Skin of body (tissue), 3 donors: ENCODE measurements at places on chromosomes 3 and 15. TPM values are rescaled to one million over a fixed set of nuclear protein-coding genes. Genes with fewer than 3 reads are reported as not detected.

- DNase-seq: no peak
Observed at GRCh38 chr3:133984975-133985374, 44.8 kb downstream of the SLCO2A1 start.

DNA sequence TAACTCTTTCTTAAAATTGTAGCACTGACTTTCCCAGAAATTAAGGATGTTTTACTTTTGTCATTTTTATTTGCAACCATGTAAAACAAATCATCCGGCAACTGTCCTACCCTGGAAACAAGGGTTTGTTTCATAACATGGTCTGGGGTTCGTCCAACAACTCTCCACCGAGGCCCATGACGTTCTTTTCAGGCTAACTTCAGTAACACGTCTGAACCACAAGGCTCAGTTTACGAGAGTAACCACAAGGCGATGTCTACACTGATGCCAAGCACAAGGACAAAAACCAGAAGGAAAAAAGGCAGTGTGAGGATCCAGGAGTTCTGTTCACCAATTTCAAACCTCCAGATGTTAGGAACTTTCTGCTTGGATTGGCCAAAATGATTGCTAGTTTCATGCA lies 546.1 kb downstream of the NTRK3 start:
- DNase-seq: no peak

GRCh38 chr3:123153125-123154019 lies 48.4 kb upstream of the SEC22A start:
- DNase-seq: no peak

The FMN1 gene
- 11.5 TPM for total RNA-seq

GRCh38 chr3:24320601-24321000 lies 174.0 kb downstream of the THRB start:
- DNase-seq: no peak

GRCh38 chr3:114624047-114624445 lies 330.2 kb downstream of the TIGIT start:
- DNase-seq: peak; percentile 45

The NUSAP1 gene
- 45.3 TPM for total RNA-seq

DNA sequence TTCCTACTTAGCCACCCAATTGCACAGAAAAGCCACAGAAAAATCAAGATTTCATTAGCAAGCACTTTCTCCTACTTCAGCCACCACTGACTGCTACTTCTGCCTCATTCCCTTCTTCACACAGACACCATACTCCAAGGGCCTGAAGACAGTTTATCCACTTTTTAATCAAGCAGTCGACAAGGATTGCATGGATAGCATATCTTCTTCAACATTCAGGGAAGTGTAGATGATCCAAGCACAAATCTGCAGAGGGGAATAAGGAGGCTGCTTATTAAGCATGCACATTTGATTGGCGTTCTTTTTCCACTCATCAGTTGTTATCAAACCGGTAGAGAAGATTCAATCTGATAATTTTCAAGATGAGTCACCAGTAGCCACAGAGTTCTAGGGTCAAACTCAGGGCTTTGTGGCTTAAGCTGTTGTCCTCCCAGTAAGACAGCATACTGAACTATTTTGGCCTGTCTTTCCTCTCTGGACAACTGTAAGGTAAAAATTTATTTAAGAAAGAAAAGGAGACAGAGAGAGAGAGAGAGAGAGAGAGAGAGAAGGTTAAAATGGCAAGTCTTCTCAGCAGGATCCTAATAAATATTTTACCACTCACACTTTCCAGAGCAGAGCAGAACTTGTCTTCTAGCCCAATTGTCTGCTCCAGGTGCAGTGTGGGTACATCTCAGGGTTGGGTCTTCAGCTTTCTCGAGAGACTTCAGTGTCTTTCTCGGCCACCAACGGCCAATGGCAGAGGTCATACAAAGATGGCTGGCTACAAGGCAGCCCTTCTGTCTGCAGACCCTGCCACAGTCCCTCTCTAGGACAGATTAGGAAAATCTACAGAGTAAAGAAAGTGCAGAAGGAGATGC lies 80.6 kb upstream of the BHLHE40 start:
- DNase-seq: no peak

GRCh38 chr3:10974746-10975375 lies 17.7 kb upstream of the SLC6A1 start:
- DNase-seq: no peak

- DNase-seq: no peak
Observed at GRCh38 chr15:65355988-65356353, 21.8 kb downstream of the IGDCC3 start.

The CACNA2D3 gene
- total RNA-seq: 1.2 TPM

DNA sequence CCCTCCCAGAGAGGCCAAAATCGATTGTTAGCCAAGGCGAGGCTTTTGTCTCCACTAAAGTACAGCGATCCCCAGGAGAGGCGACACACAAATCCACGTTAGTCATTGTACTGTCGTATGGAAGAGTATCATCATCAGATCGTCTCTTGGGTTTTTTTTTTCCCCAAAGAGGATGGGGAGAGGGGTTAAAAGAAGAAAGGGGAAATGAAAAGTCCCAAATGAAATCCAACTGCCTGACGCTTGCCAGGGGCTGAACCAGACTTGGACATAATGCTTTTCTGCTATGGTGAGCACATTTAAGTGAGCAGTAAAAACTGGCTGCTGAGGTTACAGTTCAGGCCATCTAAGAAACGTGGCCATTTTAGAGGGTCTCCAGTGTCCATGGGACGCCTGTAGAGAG lies 37.9 kb upstream of the CTSH start:
- DNase-seq: no peak

The FOXL2 gene
- total RNA-seq: 0.30 TPM

The CTXN2 gene
- total RNA-seq: not detected

The EPHB3 gene
- 44.4 TPM for total RNA-seq

GRCh38 chr3:64216274-64217147 lies 8.8 kb downstream of the PRICKLE2 start:
- peak; percentile 52 for DNase-seq

GRCh38 chr3:153495422-153495821 lies 333.4 kb downstream of the RAP2B start:
- no peak for DNase-seq

DNA sequence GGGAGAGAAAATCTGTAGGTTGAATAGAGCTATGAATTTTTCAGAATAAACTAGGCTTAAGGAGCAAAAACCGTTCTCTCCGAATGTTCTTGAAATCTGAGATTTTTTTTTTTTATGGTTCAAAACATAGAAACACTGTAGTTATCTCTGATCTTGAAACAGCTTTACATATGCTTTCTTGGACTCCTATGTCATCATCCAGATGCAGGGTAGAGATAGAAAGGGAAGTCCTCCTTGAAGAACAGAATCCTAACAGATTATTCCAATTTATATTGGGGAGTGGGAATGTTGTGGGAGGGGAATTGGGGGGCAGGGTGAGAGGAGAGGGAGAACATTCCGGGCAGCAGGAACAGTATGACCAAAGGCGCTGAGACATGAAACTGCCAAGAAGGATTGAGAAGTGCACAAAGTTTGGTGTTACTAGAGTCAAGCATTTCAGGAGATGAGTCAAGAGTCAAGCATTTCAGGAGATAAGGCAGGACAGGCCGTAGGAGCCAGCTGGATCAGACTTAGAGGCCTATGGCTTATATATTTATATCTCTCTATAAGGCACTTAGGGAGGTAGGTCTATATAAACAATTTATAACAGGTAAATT lies 21.9 kb upstream of the ST3GAL6 start:
- DNase-seq: no peak

The BTLA gene
- total RNA-seq: 0.79 TPM

GRCh38 chr3:73592154-73593144 lies 32.3 kb downstream of the PDZRN3 start:
- no peak for DNase-seq

- no peak for DNase-seq
Observed at GRCh38 chr3:150931745-150932144, 26.5 kb upstream of the MINDY4B start.

- DNase-seq: no peak
Observed at GRCh38 chr3:50591196-50591741, 20.3 kb downstream of the CISH start.

GRCh38 chr15:45174069-45174468 lies 13.7 kb downstream of the SHF start:
- no peak for DNase-seq

DNA sequence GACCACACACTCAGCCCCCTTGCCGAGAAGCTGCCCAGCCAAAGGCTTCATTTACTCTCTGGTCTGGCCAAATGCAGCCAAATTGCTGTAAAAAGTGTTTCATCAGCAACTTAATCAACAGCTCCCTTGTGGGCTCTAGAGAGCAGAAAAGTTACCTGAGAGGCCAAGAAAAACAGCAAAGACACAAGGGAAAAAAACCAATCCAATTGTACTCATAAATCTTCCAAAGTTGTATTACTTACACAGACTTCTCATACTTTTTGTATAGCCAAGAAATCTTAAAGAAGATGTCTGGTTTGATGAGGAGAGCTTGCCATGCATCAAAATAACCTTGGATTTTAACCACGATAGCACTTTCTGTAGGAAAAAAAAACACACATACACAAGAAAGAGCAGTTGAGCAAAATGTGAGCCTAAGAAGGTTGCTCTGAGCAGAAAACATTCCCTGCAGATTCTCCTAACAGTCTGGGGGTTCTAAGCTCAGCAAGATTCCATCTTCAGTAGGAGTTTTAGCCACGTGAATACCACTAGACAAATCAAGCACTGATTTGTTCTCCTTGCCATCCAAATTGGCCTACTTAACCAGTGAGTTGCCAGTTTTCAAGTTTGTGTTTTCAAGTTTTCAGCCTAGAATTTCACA lies 120.0 kb downstream of the CYP19A1 start:
- DNase-seq: no peak

The HDC gene
- total RNA-seq: 5.7 TPM

DNA sequence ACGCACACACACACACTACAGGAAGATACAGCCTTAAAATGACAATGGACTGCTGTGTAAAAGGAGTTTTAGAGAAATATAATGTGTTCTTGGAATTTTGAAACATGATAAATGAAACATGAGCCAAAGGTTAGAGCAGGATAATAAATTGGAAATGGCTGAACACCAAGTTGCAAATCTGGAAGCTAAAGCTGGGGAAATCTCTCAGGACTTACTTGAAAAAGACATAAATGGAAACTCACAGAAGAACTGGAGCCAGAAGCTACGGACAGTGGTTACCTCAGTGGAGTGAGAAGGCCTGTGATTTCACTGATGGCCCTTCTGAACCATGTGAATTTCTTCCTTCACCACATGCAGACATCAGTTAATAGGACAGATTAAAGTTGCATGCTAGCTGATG lies 37.3 kb upstream of the ATP10A start:
- peak; percentile 27 for DNase-seq

The HES1 gene
- 53.8 TPM for total RNA-seq

The DUSP7 gene
- 18.0 TPM for total RNA-seq

The MOBP gene
- 0.10 TPM for total RNA-seq

DNA sequence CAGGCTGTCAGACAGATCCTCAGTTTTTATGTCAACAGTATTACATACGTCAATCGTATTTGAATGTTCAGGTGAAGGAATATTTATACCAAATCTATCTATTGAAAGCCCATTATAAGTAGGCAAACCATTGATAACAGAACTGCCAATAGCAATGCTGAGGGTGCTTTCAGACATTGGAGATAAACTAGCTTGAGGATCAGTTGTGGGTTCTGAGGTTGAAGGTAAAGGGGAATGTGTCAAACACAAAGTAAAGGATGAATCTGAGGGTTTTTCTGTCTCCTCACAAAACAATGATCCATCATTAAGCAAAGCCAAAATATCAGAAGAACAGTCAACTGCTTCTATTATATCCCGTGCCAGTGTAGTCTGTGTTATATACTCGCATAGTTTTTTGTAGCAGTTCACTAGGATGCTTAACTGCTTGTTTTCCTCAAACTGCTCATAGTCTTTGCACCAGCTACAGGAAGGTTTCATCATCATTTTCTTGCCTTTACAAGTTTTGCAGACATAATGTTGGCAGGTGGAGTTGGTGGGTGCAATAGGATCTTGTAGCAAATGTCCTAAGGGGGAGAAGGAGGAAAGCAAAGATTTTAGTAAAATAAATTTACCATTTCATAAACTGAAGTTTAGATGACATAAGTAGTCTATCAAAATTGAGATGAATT lies 43.8 kb downstream of the MSL2 start:
- DNase-seq: no peak

- DNase-seq: no peak
Observed at GRCh38 chr3:14812196-14812790, 6.5 kb upstream of the FGD5 start.

The LMAN1L gene
- total RNA-seq: 0.20 TPM

DNA sequence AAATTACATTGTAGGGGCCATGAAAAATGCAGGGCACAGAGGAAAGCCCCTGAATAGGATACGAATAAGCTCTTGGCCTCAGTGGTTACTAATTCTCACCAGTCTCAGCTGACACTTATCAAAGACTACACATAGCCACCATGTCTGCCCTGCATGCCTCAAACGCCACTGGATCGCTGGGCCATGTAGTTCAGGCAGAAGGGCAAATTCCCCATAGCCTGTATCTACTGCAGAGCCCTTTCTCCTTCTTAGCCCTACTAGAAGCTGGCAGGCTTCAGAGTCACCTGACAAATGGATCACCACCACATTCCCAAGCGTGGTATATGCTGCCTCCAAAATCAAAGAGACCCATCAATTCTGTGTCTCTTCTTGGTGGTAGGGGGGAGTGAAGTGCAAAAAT lies 177.4 kb downstream of the MINAR1 start:
- no peak for DNase-seq

DNA sequence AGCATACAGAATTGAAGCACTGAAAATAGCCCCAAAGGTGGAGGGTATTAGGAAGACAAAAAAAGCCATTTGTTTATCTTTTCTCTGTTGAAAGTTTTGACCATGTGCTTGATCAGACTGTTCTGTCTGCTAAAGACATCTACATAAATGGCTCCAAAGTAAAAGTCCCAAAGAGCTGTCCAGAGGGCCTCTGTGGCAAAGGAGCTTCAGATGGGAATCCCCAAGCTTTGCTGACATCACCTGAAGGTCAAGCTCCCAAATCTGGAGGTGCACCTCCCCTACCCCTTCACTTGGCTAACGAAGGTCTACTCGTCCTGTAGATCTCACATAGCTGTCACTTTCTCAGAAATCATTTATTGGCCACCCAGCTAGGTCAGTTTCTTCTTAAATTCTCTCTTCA lies 194.6 kb upstream of the SLC2A2 start:
- no peak for DNase-seq

DNA sequence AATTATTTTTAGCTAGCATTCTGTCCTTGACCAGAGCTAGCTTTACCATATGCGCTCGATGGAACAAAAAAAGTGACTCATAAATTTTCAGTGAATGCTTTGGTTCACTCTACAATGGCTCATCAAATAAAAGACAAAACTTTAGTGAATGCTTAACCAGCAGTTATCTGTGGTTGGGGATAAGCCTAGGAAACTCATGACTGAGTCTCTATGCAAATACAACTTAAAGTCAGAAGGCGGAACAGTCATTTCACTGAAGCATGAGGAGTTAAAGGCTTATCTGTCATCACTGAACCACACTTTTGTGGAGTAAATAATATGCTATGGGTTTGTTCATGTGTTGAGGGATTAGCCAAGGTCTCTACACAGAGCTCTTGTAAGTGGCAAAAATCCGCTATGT lies 308.4 kb downstream of the SQOR start:
- DNase-seq: no peak

The ADAMTS9 gene
- 132 TPM for total RNA-seq

GRCh38 chr3:46135475-46135874 lies 72.6 kb downstream of the CCR1 start:
- no peak for DNase-seq
